ENCODE measurements at places on chromosomes 4 and X.

GRCh38 chr4:5051278-5052203 is at the start of gene STK32B:
Gene STK32B (plus strand): TSS chr4:5051480.
- no peak for DNase-seq

- DNase-seq = peak; percentile 36
Observed at GRCh38 chrX:45766981-45767501, 566.4 kb upstream of the DIPK2B start.

GRCh38 chr4:112279882-112280315 is 5.8 kb downstream of the TIFA start:
- DNase-seq = no peak

GRCh38 chr4:121114756-121115155 is 42.4 kb upstream of the NDNF start:
- no peak for DNase-seq

- no peak for DNase-seq
Observed at GRCh38 chr4:38205261-38205660, 245.1 kb downstream of the PTTG2 start.

DNA sequence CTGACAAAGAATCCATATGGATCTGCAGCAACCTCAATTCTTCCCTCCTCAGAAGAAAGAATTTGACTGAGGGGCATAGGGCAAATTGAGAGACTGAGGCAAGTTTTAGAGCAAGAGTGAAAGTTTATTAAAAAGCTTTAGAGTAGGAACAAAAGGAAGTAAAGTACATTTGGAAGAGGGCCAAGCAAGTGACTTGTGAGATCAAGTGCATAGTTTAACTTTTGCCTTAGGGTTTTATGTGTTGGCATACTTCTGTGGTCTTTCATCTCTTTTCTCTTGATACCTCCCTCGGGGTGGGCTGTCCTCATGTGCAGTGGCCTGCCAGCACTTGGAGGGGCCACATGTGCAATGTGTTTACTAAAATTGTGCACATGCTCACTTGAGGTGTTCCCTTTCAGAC is 98.0 kb upstream of the MAGEB16 start:
- no peak for DNase-seq

- DNase-seq = no peak
Observed at GRCh38 chrX:23505531-23506303, 161.6 kb upstream of the PRDX4 start.

DNA sequence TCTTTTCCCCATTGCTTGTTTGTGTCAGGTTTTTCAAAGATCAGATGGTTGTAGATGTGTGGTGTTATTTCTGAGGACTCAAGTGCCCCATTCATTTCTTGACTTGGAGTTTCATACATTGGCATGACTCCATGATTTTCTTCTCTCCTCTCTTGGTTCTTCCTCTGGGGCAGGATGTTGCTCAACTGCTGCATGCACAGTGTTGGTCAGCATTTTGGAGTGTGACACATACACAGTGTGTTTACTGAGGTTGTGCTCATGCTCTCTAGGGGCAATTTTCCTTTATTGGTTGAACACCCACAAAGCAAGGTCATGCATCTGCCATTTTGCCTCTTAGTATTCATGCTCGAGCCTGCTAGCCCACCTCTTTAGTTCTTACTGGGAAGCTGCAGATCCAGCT is 1993.8 kb downstream of the ARAP2 start:
- no peak for DNase-seq

GRCh38 chr4:105194328-105195231 is 47.9 kb downstream of the TET2 start:
- no peak for DNase-seq

DNA sequence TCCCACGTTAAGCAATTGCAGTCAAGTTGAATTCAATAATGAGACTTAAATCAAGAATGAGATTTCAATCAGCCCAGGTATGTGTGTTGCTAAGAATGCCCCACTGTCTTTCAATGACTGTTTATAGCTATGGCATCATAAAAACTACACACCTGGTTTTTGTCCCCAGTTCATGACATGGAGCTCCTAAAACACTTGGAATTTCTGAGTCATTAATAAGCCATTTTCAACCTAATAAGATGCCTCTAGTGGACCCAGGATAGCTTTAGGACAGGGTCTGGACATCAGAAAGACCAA is 72.7 kb upstream of the STS start:
- no peak for DNase-seq

GRCh38 chrX:106599411-106599810 is 12.4 kb upstream of the RADX start:
- no peak for DNase-seq

- DNase-seq = no peak
Observed at GRCh38 chrX:153909024-153909979, 4.8 kb downstream of the AVPR2 start.

DNA sequence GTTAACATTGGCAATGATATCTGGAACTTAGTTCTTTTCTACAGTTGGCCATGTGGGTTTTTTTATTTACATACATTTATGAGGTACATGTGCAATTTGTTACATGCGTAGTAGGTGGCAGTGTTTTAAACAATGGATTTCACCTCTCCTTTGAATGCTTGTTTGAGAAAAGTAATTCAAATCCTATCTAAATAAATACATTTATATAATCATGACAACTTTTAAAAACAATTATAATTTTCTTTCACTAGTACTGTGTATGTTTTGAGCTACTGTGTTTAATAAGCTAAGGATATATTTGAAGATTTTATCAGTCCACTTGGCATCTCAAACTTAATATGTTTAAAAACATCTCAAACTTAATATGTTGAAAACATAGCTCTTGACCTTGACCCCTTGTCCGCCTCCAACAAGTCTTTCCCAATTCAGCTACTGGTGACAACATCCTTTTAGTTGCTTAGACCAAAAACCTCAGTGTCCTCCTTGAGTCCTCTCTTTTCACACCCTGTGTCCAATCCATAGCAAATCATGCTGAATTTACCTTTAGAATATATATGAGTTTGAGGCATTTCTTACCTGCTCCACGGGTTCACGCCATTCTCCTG is 14.5 kb downstream of the GUCY1B1 start:
- no peak for DNase-seq

- DNase-seq = no peak
Observed at GRCh38 chr4:182015014-182015413, 228.2 kb upstream of the TENM3 start.

DNA sequence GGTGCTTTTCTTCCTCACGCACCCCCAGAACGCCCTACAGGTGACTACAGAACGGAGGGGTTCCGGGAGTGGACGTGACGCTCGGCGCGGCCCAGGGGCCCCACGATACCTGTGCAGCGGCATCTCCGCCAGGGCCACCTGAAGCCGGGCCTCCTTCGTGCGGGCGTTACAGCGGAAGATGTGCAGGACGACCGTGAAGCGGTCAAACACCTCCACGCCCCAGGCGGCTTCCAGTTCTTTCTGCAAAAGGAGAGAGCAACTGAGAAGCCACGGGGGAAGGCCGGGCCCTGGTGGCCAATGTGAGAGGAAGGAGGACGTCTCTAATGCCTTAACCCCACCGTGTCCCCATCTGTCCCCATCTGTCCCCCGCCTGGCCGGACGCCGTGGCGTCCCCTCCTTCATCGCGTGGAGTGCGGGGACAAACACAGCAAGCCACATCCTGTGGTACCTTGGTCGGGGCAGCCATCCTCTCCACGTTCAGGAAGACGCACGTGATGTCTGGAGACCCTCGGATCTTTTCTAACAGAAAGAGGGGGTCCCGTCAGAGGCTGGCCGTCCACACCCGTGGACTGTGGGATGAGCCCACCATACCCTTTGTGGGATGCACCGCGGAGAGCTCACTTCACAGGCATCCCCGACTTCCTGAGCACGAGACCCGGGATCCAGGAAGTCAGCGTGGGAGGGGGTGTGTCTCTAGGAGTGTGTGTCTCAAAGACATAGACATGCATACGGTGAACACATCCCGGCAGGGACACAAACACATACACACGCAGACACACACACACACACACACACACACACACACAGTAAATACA is 3.6 kb downstream of the GTPBP6 start:
- DNase-seq = no peak

DNA sequence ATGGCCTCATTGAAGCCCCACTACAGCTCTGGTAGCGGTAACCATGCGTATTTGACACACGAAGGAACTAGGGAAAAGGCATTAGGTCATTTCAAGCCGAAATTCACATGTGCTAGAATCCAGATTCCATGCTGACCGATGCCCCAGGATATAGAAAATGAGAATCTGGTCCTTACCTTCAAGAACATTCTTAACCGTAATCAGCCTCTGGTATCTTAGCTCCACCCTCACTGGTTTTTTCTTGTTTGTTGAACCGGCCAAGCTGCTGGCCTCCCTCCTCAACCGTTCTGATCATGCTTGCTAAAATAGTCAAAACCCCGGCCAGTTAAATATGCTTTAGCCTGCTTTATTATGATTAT is 876 bp downstream of the HPRT1 start:
- DNase-seq = no peak

Measured in CD4-positive, alpha-beta T cell treated with Interleukin-15 for 4 hours (primary cell).